Daoy (cell line): ENCODE measurements at places on chromosomes 1 and 21.

GRCh38 chr1:234551032-234551378 is 59.0 kb downstream of the IRF2BP2 start:
- no peak for DNase-seq

DNA sequence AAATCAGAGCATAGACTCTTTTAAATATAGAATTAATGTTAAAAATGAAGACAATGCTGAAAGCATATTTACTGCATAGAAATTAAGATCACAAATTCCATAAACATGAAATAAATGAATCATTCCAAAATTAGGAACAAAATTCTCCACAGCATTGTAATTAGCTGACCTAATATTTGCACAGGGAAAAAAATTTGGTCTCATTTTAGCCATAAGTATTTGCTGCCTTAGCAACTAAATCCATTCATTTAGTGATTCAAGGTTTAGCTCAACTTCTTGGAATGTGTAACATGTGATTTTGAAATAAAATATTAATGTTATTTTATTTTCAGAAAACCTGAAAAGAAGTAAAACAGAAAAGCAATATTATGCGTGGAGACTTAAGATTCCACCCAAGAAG is 25.5 kb downstream of the ADAMTS5 start:
- no peak for DNase-seq

DNA sequence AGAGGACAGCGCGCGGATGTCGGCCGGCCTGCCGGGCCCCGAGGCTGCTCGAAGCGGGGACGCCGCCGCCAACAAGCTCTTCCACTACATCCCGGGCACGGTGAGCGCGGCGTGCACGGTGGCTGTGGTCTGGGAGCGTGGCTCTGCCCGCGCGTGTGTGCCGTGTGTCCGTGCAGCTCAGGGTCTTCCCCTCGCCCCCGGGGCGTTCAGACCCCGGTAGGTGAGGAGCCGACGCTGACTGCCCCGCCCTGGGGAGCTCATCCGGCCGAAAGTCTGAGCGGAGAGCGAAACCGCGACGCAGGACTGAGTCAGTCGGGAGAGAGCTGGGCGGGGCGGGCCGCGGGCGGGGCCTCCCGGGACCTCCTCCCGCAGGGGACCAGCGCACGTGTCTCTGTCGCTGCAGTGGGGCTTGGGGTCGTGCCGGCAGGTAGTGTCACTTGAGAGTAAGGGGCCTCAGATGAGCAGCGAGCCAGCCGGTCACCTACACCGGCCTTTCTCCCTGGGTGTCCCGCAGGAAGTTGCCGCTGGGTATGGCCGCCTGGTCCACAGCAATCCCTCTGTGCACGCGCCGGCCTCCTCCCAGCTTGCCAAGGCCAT is 520 bp downstream of the PLEKHN1 start:
- peak; percentile 91 for DNase-seq

GRCh38 chr1:31102501-31102950 is 37.0 kb upstream of the PUM1 start:
- DNase-seq, result peak; percentile 35

- no peak for DNase-seq
These were observed 229.1 kb downstream of the KCNJ6 start for GRCh38 chr21:37686991-37687810.

DNA sequence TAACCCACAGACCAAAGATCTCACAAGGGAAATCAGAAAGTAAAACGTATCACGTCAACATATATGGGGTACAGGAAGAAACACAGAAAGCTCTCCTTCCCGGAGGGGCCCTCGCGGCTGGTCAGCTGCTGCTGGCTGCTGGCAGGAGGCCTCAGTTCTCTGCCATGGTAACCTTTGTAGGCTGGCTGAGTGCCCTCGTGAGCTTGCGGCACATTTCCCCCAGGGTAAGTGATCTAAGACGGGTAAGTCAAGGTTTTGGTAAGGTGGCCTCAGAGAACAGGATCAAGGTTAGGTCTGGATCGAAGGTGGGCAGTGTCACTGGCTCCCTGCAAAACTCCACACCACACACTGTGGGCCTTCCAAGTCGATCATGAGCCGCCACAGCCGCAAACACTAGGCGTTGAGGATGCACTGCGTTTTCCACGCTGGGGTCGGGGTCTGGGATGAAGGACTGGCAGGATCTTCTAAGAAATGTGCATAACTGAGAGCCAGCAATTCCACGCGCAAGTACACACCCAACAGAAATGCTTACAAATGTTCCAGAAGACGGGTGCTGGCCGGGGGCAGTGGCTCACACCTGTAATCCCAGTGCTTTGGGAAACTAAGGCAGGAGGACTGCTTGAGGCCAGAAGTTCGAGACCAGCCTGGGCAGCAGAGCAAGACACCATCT is 33.9 kb downstream of the WDR4 start:
- DNase-seq, result no peak

- DNase-seq, result no peak
These were observed 49.9 kb downstream of the C8B start for GRCh38 chr1:56915960-56916359.

DNA sequence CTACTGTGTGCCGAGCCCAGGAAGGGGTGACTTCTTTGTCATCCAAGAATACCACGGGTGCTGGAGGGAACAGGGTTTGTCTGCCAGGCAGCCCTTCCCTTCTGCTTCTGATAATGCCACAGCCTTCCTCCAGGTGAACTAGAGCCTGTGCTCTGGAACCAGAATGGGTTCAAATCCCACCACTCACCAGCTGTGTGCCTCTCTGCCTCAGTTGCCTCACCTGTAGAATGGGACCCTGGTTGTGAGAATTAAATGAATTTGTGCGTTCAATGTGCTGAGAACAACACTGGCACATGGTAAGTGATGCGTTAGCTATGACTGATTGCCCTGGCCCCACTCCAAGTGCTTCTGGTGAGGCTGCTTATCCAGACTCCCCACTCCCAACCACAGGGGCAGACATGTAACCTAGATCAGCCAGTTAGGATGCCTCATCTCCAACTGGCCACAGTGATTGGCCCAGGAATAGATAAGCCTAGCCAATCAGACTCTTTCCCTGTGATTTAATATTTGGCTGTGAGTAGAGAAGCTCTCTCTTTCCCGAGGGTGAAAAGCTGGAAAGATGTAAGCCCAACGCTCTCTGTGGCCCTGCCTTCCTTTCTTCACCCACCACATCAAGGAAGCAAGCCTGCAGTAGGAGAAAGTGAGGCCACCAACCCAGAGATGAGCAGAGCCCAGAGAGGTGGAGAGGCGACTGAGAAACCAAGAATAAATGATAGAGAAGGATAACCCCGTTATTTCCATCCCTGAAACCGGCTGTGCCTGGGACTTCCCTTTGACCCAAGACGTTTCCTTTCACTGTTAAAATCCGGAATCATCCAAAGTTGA is 20.8 kb upstream of the LAPTM5 start:
- peak; percentile 93 for DNase-seq

DNA sequence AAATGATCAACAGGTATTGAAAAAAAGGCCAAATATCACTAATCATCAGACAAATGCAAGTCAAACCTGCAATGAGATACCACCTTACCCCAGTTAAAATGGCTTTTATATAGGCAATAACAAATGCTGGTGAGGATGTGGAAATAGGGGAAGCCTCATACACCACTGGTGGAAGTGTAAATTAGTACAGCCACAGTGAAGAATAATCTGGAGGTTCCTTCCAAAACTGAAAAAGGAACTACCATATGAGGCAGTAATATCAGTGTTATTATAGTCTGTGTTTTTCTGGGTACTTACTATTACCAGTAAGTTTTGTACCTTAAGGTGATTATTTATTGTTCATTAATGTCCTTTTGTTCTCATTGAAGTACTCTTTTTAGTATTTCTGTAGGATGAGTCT is 201.3 kb downstream of the MRPL39 start:
- no peak for DNase-seq

GRCh38 chr1:182841368-182841988 is 2.3 kb downstream of the DHX9 start:
- no peak for DNase-seq

DNA sequence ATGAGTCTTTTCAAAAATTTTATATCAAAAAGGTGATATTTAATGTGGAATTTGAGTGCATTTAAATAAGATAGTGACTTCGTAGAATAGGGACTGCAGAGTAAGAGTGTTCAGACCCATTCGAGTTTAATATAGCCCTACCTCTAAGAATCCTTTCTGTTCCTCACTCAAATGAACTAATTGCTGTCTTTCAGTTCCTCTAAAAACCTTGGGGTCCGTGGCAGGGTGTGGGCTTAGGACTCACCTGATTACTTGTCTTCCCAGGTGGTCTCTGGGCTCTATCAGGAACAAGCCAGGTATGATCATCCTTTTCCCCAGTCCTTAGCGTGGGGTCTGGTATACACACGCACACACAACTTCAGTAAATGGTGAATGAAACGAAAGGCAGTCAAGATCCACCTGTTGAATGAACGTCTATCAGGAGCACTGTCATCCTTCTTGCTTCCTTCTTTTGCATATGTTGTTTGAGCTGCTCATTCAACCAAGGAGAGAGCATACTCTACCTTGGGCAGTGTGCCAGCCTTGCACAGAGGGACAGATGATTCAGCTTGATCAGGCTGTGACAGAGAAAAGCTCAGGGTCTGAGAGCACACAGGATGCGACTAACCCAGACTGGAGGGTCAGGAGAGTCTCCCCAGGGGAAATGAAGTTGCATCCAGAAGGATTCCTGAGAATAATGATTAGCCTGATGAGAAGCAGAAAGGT is 1.2 kb upstream of the RNF11 start:
- peak; percentile 81 for DNase-seq

DNA sequence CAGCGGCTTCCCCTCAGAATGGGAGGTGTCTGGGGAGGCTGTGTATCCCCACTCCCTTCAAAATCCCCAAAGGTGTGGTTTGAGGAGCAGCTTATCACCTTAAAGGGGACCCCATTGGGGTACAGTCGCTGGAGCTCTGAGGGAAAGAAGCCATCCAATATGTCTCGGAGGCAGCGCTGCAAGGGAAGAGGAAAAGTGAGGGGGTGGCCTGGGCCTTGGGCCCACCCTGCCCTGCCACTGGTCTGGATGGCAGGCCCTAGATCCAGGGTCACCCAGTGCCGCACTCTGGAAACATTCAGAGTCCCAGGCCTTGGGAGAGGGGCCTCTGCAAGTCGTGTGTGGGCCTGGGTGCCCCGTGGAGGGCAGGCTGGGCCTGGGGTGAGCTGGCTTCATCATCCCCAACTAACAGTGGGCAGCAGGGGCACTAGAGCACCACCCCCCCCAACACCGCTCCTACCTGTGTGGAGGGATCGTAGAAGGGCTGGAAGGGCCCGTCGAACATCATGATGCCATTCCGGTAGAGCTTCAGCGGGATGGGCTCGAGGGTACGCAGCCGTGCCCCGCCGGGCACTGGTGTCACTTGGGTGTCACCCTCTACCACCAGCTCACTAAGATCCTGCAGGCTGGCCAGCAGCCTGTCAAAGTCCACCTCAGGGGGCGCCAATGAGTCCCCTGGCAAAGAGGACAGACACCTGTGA is 5.6 kb downstream of the SH3BGRL3 start:
- peak; percentile 52 for DNase-seq
